ENCODE measurements at places on chromosomes 4 and X.

GRCh38 chr4:81136161-81136905 lies 78.7 kb downstream of the PRKG2 start:
- DNase-seq, result no peak

DNA sequence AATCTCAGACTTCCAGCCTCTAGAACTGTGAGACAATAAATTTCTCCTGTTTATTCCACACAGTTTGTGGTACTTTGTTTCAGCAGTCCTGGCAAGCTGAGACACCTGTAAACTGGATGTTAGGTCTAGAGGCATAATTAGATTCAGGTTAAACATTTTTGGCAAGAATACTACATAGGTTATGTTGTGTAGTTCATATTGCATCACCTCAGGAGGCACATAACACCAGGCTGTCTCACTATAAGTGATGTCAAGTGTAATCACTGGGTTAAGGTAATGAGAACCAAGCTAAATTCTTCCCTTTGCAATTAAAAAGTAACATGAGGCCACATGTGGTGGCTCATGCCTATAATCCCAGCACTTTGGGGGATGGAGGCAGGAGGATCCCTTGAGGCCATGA lies 214.2 kb downstream of the ZNF674 start:
- no peak for DNase-seq

- DNase-seq, result no peak
These were observed 6.0 kb upstream of the SH3TC1 start for GRCh38 chr4:8192748-8193738.

DNA sequence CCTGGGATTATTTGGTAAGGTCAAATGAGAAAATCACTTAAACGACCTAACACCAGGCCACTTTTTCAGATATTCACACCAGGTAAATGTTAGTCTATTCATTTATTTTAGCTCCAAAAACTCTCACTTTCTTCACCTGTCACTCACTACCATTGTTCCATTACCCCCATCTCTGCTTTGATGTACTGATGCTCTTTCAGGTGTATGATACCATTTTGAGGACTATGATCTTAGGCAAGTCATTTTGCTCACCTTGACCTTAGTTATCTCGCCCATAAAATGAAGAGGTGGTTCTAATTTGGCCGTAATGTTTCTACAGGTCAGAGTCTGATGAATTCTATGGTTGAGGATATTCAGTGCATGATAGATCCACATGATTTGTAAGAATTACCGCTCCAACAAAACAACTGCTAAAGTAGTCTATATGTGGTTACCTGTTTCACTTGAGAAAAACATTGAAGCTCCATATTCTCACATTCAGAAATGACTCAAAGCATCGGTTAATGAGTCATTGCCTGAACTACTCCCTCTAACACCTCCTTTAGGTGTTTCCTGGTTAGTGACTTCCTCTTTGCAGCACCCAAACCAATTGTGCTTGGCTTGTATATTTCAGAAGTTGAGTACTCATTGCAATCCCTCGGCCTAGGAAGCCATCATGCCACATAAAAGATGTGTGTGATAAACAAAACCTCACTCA lies 4.5 kb downstream of the DTHD1 start:
- DNase-seq, result no peak

DNA sequence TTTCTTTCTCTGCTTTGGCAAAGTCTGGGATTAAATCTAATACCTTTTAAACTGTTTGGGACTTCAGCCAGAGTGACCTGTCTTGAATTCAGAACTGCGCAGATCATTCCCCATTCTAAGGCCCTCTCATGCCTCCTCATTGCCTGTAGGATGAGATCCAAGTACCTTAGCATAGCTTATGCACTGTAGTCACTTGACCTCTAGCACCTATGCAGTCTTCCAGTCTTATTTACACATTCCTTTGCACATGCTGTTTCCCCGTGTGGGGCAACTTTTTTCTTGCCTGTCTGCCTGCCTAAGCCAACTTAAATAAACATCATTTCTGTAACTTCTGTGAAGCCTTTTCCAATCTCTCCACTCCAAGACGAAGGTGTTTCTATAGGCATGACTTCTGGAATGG lies 68.4 kb downstream of the AR start:
- no peak for DNase-seq

- no peak for DNase-seq
These were observed 174.8 kb upstream of the GLRA2 start for GRCh38 chrX:14354521-14354920.

- DNase-seq, result no peak
These were observed 611.0 kb downstream of the NLGN4X start for GRCh38 chrX:5617666-5618065.

DNA sequence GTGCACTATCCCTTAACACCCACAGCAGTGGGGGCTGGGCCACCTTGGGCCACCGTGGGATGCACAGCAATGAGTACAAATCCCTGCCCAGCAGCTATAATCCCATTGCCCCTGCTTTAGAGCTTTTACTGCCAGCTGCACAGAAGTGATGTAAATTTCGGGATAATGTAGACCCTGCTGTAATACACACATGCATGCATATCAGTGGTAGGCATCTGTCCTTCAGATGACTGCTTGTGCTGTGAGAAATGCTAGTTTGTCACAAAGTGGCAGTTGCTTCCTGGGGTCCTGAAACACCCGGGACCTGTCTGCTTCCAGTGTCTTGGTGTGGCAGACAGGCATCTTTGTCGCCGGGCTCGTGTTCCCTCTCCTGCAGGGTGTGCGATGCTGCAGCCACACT lies 14.1 kb downstream of the NSG1 start:
- no peak for DNase-seq

DNA sequence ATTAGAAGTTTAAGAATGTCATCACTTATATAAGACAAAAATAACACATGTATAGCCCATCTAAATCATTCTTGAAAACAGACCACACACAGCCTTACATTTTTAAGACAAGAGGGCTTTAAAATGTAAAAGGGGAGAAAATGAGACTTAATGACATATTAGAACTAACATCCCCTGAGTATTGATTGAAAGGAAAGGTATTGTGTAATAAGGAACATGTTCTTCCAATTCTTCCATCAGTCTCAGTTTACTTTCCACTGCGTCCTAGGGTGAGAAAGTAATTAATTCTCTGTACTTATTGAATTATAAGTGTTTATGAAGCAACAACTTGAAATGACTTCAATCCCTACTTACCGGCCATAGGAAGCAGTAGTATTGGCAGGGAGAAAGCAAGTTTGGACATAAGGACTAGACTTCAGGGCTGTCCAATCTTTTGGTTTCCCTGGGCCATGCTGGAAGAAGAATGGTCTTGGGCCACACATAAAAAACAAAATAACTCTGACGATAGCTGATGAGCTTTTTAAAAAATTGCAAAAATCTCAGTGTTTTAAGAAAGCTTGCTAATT lies 202.7 kb upstream of the SPRY1 start:
- DNase-seq, result no peak

DNA sequence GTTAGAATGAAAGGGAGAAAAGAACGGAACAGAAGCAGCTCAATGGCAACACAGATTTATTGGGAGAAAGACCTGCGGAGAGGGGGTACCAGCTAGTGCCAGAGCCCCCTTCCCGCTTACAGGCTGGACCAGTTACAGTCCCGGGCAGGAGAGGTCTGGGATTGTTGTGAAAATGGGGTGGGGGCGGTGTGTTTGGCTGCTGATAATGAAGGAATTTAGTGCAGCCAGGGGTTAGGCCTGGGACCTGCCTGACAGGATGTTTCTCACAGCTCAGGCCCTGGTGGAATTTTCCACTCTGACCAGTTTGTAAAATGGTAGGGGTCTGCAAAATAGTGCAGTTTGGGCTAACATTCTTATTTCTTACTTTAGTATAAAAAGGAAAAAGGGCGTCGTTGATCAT lies 75.4 kb upstream of the SPIN4 start:
- no peak for DNase-seq

DNA sequence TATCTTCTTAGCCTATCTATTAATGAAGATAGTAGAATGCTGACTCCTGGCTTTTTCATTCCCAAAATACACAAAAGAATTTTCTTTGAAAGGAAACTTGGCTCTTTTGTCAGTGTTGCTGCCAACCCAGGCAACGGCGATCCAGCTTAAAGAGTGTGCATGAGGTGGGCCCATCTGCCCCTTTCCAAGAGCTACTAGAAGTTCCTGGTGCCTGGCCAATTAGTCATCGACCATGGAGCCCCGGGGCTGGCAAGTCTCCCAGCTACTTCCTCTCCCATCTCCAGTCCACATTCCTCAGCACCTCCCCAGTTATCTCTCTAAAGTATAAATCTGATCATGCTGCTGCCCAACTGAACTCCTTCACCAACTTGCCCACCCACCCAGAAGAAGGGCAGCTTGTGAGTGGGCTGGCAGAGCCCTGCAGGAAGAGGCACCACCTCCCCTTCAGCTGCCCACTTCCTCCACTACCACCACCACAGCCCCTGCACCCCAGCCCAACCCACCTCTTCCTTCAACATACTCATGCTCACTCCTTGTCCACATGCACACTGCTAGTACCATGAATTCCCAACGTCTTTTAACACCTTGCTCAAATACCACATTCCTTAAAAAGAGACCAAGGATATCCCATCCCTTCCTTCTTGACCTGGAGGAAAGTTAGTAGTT lies 158.2 kb upstream of the MAP3K15 start:
- DNase-seq, result peak; percentile 38

- DNase-seq, result no peak
These were observed 686.0 kb downstream of the ADGRL3 start for GRCh38 chr4:61886131-61886530.

DNA sequence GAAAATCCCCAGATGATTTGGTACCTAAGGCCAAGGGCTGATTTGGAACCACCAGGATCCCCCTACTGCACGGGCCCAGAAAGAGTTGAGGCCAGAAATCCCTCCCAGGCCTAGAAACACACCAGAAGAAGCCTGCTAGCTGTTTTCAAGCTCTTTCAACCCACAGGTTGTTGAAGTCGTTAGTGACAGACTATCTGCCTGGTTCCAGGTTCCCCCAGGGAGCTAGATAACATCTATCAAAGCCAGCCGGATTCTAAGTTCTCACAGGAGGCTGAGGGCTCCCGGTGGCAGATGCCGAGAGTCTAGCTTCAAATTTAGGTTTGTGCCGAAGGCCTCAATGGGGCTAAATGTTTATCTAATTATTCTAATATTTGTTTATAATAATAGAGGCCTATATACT lies 132.0 kb upstream of the ATP6AP2 start:
- no peak for DNase-seq

GRCh38 chr4:102817021-102817605 lies 10.2 kb downstream of the UBE2D3 start:
- no peak for DNase-seq

DNA sequence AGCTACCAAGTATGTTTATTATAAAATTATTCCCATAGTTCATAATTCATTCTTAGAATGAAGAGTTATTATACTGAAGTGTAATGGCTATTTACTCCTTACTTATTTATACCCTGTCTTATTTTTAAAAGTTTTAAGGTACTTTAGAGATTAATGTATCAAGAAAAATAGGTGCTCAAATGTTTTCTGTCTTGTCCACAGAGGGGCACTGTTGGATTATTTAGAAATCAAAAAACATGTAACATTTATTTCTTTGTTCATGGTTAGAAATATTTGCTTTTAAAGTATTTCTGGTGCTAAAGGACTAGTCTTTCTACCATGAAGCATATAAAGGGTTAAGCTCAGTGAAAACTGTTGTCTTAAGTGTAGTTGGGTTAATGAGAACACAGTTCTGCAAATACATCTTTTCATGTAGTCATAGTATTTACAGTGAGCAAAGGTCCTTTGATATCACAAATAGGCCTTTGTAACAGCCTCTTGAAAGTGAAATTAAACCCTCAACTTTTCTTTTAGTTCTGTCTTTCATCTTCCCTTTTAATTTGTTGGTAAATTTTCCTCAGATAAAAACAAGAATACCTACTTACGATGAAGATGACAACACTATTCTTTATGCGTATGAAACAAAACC lies 7.7 kb downstream of the SCML1 start:
- DNase-seq, result no peak

DNA sequence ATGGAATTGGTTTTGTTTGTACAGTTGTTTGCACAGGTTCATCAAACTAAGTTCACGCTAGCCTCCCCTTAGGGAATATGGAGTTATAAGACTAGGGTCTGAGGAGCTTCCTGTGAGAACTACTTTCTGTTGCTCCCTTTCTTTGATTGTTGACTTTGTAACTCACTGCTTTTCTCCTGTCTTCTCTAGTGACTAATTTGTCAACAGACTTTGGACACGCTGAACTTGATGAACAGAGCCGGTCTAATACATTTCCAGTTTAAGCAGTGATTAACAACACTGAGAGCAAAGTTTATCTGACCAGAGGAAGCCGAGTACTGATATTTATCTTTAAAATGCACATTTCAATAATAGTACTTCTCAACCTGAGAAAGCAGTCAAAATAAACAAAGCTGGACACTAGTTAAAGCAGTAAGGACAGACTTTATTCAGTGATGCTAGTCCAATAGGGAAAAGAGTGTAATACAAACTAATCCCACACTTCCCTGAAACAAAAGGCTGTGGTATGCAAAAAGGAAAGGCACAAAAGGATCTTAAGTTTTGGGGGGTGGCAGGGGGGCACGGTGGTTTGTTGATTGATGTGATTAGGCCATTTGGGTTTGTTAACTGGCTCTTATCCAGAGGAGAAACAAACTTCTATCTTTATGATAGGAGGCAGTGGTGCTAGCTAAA lies 2.7 kb upstream of the NUDT9 start:
- DNase-seq, result no peak

DNA sequence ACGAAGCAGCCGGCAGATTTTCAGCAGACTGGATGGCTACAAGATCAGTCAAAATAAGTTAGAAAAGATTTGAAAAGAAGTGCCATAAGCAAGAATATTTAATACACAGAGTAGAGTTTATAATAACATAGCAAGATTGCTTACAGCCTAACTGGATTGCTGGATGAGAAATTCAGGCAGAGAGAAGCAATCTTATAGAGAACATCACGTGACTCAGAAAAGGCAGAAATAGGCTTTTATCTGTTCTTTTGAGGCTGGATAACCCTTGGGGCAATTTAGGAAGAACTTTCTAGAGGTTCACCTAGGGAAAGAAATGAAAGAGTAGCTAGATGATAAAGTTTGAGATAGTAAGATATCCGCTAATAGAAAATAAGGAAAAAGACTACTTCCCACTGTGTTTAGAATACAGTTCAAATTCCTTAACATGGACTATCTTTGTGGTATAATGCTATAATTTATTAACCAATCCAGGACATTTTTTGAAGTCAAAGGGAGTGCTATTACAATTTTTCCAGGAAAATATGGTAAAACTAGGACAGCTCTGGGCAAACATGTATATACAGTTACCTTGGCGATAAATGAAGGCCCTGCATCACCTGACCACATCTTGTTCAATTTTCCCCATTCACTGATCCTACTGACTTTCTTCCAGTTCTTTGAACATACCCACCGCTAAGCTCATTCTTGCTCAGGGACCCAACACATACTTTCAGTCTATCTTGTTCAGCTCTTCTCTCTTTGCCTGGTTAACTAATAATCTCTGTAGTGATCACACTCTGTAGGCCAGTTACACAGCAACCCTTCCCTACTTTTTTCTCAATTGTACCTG lies 12.7 kb upstream of the SPCS3 start:
- no peak for DNase-seq

GRCh38 chrX:17689971-17690409 lies 47.3 kb upstream of the SCML1 start:
- peak; percentile 76 for DNase-seq

Data from trophoblast cell (in vitro differentiated cells and primary cell).